ENCODE measurements at places on chromosomes 7 and 10. TPM values are rescaled to one million over a fixed set of nuclear protein-coding genes. Genes with fewer than 3 reads are reported as not detected.

The CCL26 gene
- total RNA-seq = not detected

DNA sequence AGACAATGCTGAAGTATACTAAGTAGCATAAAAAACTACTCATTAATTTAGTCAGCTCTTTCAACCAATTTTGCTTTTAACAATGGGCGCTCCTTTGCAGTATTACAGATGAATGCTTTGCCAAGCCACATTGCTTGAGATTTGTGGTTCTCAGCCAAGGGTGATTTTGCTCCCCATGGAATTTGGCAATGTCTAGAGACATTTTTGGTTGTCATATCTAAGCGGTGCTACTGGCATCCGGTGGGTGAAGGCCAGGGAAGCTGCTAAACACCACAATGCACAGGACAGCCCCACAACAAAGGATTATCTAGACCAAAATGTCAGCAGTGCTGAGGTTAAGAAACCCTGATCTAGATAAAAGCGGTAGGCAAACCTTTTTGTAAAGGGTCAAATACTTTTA lies 112.0 kb downstream of the UBE2H start:
- DNase-seq = no peak

- DNase-seq = peak; percentile 77
These were observed 168.7 kb upstream of the LYZL1 start for GRCh38 chr10:29120216-29120615.

DNA sequence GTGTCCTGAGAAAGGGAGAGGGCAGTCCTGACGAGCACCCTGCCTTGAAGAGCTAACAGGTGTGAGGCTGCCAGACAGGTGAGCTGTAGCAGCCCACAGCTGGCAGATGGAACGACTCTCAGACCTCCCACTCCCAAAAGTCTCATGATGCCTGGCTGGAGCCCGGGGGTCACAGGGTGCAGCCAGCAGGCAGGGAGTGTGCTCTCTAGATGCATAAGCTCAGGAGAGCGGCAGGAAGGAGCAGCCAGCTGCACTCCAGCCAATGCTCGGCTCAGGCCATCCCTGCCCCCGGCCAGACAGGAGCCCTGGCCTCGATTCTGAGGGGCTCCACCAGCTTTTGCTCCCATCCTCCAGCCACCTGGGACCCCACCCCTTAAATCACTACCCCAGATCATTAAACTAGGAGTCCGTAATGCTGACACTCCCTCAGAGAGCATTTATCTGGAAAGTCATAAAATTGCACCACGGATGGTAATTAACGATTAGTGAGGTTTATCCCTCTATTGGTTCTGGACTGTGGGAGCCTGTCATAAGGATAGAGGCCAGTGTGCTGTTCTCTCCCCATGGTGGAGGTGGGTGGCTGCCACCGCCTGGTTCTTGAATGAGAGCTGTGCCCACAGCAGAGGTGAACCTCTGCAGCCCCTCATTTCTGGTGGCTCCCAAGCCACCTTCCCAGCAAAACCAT lies 63.5 kb upstream of the ZMIZ1 start:
- no peak for DNase-seq

- DNase-seq = peak; percentile 59
These were observed 21.8 kb downstream of the STMP1 start for GRCh38 chr7:135684136-135684535.

GRCh38 chr10:94349327-94349726 lies 13.4 kb downstream of the NOC3L start:
- DNase-seq = no peak

DNA sequence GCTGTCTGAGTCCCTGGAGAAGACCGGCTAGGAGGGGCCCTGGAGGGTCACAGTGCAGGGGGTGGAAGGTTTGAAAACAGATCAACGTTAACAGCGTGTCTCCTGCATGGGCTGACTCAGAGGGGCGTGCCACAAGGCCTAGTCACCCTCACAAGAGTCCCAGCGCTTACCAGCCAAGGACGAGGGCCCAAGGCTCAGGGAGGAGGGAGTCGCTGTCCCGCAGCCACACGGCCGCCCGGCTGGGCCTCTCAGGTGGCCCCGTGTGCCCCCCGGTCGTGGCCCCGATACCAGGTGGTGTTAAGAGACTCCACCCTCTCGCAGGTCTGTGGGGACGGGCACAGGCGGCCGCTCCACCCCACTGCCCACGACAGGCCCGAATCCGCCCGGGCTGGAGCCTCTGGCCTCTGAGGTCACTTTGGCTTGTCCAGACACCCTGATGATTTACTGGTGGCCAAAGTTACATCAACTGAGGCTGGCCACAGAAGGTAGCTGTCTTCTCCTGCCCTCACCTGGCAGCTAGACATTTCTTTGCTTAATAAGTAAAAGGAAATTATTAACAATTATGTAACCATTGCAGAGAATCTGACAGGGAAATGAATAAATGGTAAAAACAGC lies 34.0 kb downstream of the FAM20C start:
- DNase-seq = no peak

GRCh38 chr7:127346575-127347256 lies 45.8 kb downstream of the ZNF800 start:
- DNase-seq = no peak

GRCh38 chr7:101250324-101250723 lies 5.4 kb upstream of the FIS1 start:
- DNase-seq = no peak

GRCh38 chr7:78212476-78213060 lies 414.0 kb downstream of the PHTF2 start:
- no peak for DNase-seq

DNA sequence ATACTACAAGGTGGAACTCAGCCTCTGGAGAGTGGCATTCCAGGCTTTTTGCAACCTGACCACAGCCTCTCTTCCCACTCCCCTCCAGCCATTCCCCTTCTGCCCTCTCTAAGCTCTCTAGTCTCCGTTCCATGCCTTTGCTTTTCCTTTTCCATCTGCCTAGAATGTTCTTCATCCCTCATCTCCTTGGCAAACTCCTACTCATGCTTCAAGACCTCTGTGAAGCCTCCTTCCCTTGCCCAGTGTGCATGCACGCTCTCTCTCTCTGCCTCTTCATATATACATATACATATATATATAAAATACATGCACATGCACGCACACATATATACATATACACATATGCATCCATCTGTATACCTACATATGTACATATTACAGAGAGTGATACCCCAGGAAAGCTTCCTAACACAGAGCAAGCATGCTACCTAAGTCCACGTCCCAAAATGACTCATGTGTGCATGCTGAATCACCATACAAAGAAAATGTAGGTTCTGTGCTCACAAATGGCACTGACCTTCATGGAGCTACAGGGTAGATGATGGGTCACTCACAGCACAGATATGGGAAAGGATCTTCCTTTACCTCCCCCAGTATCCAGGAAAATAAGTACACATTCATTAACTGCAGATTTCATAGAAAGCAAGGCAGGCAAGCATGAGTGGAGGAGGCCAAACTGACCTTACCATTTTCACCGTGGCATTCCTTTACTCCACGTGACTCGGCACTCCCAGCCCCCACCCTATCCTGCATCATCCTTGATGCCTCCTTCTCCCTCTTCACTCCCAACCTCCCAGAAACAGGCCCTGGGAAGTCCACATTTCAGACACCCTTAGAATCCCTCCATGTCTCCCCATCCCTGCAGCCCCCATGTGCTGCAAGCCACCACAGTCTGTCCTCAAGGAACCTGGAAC lies 238.4 kb upstream of the ZMIZ1 start:
- no peak for DNase-seq

DNA sequence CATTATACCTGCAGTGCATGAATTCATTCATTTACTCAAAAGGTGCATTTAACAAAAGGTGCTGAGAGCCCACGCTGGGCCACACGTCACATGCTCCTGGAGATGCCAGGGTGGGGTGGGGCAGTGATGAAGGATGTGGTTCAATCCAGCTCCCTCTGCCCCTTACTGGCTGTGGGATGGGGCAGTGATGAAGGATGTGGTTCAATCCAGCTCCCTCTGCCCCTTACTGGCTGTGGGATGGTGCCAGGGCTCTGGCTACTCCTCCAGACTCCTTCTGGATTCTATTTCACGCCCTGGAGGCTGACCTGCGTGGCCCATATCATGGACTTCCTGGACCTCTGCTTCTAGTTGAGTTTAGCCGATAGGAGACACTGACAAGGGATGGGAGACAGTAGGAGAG lies 44.0 kb upstream of the CTBP2 start:
- no peak for DNase-seq

- no peak for DNase-seq
These were observed 48.1 kb upstream of the EXOC6 start for GRCh38 chr10:92800134-92800733.

The NEURL1 gene
- 0.24 TPM for total RNA-seq

DNA sequence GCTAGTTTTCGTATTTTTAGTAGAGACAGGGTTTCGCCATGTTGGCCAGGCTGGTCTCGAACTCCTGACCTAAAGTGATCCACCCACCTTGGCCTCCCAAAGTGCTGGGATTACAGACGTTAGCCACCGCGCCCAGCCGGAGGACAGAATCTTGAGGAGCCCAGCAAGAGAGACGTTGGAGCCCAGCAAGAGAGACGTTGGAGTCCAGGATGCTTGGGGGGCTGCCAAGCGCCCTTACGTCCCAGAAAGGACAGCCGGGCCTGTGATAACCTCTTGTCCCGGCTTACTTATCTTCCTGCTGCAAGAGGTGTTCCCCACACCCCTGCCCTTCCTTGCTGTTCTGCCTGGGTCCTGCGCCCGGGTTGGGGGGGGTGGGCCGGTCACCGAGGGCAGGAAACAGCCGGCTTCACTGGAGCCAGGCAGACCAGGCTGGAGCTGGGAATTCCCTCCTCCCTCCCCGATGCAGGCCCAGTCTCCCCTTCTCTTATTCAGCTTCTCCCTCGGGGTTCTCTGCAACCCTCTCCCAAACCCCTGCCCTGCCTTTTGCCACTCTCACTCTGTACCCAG lies 1.9 kb upstream of the EPHB4 start:
- DNase-seq = peak; percentile 51

DNA sequence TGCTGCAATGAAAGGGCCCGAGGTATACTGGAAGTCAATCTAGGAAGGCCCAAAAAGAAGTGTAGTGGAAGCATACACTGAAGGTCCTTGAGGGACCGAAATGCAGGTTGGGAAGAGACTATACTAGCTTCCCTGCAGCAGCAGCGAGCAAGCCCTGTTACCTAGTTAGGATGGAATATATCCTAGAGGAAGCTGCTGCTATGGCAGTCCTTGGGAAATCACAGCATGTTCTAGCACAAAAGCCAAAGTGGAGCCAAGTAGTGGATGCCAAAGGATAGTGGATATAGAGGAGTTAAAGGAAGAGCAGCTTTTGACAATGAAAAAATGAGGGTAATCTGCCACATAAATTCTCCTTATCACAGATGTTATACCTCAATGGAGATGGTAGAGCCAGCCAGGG lies 123.8 kb upstream of the STARD3NL start:
- DNase-seq = no peak

GRCh38 chr10:98433881-98434732 lies 12.6 kb downstream of the HPS1 start:
- no peak for DNase-seq

DNA sequence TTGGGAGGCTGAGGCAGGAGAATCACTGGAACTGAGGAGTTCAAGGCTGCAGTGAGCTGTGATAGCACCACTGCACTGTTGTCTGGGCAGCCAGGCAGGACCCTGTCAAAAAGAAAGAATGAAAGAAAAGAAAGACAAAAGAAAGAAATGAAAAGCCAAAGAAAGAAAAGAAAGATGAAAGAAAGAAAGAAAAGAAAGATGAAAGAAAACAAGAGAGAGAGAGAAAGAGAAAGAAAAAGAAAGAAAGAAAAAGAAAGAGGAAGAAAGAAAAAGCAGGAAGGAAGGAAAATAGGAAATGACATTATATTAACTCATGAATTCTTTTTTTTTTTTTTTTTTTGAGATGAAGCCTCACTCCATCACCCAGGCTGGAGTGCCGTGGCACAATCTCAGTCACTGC lies 32.4 kb upstream of the SPDYE3 start:
- no peak for DNase-seq

- DNase-seq = no peak
These were observed 3.0 kb upstream of the CRYGN start for GRCh38 chr7:151442776-151443496.

DNA sequence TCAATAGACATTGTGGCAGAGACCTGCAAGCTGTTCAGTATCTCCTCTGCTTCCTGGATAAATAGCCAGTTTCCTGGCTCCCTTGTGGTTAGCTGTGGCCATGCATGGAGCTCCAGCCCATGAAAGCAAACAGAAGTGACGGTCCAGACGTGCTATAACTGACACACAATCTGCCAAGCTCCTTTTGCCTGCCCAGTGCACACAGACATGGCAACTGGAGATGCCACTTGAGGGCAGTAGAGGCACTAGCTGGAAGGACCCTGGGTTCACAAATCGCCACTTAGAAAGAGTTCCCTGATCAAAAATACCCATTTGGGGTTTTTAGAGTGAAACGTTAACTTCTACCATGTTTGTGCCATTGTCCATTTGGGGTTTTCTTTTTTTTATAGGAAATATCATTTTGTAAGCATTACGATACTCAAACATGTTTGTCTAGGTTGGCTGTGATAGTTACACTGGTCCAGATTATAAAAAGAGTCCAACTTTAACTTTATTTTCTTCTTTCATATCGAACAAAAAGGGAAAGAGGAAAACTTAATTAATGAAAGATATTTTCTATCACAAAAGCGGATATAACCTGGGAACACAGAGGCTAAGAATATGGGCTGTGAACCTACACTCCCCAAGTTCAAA lies 31.3 kb downstream of the KIN start:
- DNase-seq = no peak

The FZD8 gene
- total RNA-seq = 22.9 TPM

DNA sequence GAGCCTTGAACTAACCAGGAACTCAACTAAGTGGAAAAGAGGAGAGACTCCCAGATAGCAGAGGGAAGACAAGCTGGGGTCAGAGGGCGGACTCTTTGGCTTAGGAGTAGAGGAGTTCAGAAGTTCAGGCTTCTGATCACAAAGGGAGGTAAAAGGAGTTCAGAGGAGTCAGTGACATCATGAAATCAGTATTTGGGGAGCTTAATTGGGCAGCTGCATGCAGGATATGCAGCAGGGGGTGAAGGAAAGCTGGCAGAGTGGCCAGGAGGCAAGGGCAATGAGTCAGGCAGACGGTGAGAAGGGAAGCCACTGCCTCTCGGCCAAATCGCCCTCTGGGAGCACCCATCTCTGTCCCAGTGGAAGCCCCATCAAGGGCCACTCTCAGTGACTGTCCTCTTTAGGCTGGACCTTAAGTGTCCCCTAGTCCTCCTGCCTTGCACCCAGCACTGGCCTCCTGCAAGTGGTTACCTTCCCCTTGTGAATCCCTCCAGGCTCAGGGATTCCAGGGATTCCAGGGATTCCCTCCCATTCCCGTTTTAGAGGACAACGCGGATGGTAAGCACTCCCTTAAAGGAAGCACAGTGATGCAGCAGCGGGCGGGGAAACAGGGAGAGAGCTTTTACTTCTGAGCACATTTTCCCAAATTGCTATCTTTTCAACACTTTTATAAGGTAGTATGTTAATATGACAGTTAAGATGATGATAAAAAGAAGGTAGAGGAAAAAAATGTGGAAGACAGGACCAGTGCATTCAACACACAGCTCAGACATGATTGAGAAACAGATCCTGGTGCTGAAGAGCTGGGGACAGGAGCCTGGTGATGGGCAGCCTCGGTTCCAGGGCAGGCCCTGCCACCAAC lies 72.6 kb downstream of the KCNMA1 start:
- DNase-seq = no peak

DNA sequence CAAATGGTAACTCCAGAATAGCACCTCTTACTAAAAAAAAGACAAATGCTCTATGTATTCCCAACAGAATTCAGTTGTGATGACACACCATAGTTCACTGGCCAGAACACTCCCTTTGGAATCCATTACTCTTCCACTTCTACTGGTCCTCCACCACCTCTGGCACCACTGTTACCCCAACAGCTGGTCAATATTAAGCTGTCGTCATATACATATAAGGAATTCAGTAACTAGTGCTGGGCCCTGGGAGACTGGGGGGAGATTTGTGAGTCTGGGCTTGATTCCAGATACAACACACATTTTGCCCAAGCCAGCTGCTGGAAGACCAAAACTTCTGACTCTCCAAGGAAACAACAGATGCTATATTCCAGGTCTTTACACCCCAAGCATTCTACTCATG lies 26.0 kb upstream of the ITGA8 start:
- peak; percentile 33 for DNase-seq
